ENCODE measurements at places on chromosomes 2 and 18.

DNA sequence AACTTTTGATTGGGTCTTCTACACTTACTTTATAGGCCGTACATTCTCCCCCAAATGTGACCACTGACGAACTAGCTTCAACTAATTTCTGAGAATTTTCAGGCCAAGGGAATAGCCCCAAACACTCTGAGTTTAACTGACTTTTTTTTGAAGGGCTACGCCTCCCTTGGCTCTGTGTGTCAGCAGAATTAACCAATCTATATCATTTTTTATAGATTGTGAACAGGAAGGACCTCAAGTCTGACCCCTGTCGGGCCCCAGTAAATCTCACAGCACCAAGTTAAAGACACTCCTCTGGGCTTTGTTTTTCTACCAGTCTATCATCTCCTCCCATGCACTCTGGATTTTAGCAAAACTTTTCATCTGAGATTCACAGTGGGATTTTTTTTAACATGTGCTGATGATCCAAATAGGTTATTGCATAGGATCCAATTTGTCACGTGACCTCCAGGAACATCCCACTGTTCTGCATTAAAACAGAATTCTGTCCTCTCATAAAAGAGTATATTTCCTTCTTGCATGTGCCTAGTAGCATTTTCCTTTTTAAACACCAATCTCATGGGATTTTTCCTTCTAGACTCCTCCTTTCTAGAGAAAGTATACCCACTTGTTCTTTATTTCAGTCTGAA, 307.1 kb downstream of the OSR1 start:
- no peak for DNase-seq

DNA sequence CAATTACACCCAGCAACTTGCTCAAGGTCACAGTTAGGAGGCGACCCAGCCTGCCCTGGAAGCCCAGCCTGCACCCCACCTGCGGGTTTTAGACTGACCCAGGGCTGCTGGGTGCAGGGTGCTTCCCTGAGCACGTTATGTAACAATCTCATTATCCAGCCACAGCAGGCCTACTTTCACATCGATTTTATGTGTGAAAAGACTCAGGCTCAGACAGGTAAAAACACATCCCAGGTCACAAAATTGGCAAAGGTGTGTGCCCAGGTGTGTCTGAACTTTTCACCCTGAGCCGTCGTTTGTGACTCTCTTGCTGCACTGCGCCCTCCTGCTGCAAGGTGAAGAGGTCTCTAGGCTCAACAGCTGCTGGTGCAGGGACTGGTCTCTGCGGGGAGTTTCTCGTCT, 668.2 kb upstream of the HS6ST1 start:
- DNase-seq: no peak

- no peak for DNase-seq
Measured at GRCh38 chr18:9642799-9643462, 28.6 kb upstream of the PPP4R1 start.

- no peak for DNase-seq
Measured at GRCh38 chr18:58255701-58256311, 211.8 kb downstream of the NEDD4L start.

GRCh38 chr2:64587561-64587960, 63.4 kb downstream of the AFTPH start:
- no peak for DNase-seq
